CD4-positive, alpha-beta T cell treated with Interleukin-12 subunit alpha and Interleukin-12 subunit beta, for 1 hour (primary cell): ENCODE measurements at places on chromosomes 7 and 10.

DNA sequence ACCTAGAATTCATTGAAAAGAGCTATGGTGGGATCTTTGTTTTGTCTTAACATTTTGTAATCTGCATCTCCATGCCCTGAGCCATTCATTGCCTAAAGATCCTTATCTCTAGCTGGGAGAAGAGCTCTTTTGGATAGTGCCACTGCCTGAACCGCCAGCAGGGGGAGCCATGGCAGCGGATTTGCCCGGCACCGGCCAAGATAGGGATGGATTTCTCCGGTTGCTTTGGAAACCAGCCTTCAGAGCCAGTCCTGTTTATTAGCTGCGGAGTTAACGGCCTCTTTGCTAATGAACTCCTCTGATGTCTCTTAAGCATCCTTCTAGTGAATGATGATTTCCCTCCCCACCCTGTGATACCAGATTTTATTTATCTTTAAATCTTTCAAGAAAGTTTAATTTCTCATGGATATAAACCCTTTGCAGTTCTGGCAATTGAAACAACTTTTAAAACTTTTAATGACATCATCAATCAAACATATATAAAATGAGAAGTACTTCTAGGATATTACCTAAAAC lies 58.2 kb upstream of the LYZL2 start:
- peak; percentile 79 for DNase-seq

DNA sequence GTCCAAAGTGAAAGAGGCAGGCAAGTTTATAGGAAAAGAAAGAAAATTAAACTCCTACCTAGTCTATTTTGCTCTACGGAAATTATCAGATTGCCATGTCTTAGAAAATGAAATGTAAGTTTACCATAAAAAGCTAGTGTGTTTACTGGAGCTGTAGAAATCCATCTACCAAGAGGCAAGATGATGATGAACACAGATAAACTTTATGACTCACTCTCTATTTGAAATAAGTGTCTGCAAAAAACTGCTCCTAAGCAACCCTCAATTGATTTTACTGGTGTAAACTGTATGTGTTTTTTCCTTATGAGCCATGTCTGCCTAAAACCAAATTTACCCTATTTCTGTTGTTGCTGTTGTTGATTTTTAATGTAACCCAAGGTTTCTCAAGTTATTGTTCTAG lies 73.8 kb upstream of the TMEM106B start:
- no peak for DNase-seq

GRCh38 chr10:78567680-78568455 lies 500.9 kb upstream of the ZMIZ1 start:
- DNase-seq, result no peak

GRCh38 chr7:44375236-44375699 lies 49.9 kb upstream of the CAMK2B start:
- DNase-seq, result no peak

DNA sequence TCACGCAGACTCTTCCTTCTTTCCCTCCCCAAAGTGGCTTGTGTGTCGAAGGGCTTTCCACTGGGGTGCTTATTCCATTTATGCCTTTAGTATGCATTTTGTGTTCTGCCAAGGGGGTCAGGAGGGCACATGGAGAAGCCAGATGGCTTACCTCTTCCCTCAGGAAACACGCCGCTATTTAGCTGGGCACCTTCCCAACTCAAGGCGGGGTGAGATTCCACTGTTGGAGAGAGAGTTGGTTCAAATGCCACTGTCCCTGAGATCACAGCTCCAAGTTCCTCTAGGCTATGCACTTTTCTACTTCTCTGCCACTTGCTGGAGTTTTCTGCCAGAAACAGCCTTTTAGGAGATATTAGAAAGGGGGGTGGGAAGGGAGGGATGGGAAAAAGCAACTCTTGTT lies 1091.8 kb downstream of the LRMDA start:
- DNase-seq, result no peak

- no peak for DNase-seq
Measured at GRCh38 chr7:89133819-89134218, 338.3 kb upstream of the TEX47 start.

DNA sequence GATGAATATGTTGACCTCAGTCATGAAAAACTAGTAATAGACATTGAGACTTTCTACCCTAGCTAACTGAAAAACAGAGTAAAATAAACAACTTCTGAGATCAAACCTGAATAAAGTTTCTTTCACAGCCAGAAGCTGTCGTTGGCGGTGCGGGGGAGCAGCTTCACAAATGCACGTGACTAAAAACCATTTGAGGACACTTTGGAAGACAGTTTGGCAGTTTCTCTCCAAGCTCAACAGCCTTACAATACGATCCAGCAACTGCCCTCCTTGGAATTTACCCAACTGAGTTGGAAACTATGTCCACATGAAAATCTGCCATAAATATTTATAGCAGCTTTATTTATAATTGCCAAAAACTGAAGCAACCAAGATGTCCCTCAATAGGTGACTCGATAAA lies 63.1 kb downstream of the CYTH3 start:
- no peak for DNase-seq

GRCh38 chr7:106862317-106863089 lies 2.6 kb upstream of the PIK3CG start:
- DNase-seq, result no peak

GRCh38 chr10:46234026-46234425 lies 52.8 kb upstream of the ANTXRL start:
- DNase-seq, result no peak

- no peak for DNase-seq
Measured at GRCh38 chr7:67955061-67955460, 958.4 kb downstream of the TYW1 start.

- DNase-seq, result no peak
Measured at GRCh38 chr10:3954615-3955014, 169.6 kb upstream of the KLF6 start.

DNA sequence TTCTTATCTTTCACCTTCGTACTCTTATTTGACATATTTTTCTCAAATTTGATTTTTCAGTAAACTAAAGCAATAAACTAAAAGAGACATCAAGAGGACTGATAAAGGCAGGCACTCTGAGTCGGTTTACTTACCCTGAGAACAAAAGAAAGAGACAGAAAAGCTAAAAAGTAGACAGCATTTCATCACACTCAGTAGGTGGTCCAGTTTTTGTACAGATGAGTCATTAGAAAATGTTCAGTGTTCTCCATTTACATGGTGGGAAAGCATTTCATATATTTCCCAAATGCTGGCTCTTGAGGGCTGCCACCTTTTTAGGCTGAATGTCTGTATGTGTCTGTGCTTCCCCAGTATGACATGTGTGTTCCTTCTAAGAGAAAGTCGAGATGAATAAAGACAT lies 52.7 kb downstream of the NHLRC2 start:
- no peak for DNase-seq

DNA sequence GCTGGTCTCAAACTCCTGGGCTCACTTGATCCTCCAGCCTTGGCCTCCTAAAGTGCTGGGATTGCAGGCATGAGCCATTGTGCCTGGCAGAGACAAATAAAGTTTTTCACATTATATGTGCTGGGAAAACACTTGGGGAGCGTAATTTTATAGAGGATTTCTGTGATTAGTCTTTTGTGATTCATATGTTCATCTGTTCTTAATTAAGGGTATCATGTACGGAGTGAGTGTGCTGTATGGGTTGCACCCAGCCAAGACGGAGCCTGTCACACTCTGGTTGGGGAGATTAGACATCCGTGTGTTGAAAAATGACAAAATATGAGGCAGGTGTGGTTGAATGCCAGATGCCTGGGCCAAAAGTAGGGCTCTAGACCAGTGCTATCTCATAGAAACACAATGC lies 10.3 kb downstream of the ADRB1 start:
- DNase-seq, result no peak

DNA sequence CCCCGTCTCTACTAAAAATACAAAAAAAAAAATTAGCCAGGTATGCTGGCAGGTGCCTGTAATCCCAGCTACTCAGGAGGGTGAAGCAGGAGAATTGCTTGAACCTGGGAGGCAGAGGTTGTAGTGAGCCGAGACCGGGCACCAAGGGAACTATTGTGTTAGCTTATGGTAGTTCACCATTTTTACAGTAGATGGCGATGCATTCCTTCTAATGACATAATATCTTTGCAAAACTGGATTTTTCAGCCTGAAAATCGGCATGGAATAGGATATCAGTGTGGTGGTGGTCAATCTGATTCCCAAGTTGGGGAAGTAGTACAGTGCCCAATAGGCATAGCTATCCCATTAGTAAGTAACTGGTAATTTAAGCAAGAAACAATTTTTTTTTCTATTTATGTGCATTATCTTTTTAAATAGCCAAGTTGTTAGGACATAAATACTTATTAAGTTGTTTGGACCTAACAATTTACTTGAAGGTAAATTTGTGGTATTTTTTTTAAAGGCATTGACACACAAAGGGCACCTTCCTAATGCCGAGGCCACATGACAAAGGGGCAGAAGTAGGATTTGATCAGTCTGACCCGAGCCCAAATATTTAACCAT lies 17.6 kb upstream of the IMPDH1 start:
- DNase-seq, result peak; percentile 68

- DNase-seq, result no peak
Measured at GRCh38 chr7:100693312-100694097, 545 bp downstream of the GIGYF1 start.

- no peak for DNase-seq
Measured at GRCh38 chr10:19461588-19461987, 354.6 kb upstream of the PLXDC2 start.

GRCh38 chr10:125035136-125035535 lies 93.2 kb downstream of the ZRANB1 start:
- DNase-seq, result no peak

GRCh38 chr10:5566614-5567013 lies 41.9 kb downstream of the CALML3 start:
- DNase-seq, result no peak

DNA sequence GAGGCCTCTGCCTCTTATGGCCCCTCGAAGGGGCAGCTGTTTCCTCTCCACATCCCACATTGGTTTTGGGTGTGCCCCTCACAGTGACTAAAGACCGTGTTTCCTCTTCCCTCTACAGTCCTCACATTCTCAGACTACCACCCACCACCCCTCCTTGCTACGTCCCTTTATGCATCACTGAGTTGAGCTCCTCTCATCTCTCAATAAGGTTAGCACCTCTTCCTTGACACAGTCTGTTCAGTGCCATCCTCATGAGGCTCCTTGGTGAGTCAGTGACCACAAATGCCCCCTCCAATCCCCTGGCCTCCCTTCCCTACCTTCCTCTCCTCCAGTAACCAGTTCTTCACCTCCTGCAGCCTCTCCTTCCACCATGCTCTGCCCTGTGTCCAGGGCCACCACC lies 239.1 kb upstream of the MYO3A start:
- no peak for DNase-seq

GRCh38 chr10:9992661-9993060 lies 1025.0 kb upstream of the CELF2 start:
- no peak for DNase-seq

DNA sequence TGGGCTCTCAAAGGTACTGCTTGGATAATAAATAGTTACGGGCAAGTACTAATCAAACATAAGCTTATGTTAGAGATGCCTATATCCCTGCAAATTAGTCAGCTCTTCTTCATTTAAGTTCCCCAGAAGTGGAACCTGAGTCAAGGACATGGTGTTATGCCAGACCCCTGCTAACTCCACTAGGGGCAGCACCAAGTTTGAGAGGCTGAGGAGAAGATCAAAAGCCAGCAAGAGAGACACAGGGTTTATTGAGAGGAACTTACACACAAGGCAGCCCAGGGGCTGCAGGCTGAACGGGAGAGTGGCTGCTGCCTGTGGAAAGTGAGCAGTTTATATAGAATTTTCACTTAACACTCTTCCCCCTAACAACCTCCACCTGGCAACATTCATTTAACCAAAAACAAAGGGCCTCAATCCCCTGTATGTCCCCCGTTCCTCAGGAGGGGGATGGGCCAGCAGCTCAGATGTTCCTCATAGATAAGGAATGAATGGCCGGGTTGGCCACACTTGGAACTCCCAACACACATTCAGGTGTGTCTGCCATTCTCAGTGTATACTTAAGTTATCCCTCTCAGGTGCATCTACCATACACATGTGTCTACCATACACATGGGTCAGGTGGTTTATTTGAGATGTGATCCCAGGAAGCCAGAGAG lies 62.6 kb upstream of the GHITM start:
- DNase-seq, result no peak

DNA sequence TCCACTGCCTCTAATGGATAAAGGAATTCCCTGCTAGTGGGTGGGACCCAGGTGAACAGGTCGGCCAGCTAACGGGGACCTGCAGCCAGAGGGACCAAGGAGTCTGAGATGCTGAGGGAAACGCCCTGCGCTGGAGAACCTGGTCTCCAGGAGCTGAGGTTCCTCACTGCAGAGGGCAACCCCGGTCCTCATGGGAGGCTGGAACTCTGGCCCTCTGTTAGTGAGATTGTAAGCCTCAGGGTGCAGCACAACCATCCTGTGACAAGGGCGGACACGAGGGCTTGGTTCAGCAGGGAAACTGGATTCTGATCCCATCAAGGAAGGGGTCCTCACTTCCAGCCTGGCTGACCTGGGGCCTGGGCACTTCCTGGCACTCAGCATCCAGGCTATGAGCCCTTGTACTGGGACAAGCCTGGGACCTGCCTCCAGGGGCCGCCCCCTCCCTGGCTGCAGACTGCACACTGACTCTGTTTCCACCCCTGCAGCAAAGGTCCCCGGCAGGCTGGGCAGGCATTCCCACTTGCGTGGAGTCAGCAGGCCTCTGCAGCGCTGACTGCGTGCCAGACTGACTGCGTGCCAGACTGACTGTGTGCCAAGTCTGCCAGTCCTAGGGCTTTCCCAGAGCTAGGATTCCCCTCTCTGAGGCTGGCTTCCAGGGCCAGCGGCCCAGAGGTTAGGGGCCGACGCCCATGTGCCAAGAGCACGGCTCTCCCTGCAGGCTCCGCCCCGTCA lies 143.2 kb downstream of the MAPK8 start:
- no peak for DNase-seq

DNA sequence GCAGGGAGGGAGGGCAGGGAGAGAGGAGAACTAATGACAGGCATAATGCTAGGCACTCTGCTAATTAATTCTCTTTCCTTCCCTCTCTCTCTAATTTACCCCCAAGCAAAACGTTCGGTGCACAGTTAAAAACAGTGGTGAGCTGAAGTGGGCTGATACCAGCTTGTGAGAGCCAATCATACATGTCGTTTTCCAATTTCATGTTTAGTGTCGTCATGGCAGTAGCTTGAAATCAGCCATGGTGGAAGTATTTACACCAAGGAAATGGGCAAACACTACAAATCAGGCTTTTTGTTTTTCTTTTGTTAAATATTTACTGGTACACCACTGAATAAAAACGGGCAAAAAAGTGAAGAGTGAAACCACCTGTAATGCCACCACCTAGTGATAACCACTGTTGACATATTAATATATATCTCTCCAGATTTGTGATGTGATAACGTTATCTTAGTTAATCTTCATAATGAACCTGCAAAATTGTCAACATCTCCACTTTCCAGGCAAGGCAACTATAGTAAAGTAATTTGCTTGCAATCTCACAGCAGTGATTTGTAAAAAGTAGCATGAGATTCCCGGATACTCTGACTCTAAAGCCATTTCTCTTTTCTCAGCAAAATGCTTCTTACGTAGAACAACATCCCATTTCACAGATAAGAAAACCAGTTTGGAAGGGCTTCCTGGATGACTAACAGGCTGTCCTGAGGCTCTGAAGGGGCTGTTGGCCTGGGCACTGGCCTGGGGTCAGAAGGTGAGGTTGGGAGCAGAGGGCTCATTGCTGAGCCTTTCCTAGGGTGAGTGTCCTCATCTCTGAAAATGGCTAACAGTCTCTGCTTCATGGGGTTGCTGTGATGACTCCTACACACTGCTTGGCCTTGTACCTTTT lies 83.7 kb downstream of the ATXN7L1 start:
- no peak for DNase-seq
